ENCODE measurements at places on chromosomes 1 and 21.
A peak's percentile ranks its signal among the peaks of the same experiment; 100 is the strongest.

DNA sequence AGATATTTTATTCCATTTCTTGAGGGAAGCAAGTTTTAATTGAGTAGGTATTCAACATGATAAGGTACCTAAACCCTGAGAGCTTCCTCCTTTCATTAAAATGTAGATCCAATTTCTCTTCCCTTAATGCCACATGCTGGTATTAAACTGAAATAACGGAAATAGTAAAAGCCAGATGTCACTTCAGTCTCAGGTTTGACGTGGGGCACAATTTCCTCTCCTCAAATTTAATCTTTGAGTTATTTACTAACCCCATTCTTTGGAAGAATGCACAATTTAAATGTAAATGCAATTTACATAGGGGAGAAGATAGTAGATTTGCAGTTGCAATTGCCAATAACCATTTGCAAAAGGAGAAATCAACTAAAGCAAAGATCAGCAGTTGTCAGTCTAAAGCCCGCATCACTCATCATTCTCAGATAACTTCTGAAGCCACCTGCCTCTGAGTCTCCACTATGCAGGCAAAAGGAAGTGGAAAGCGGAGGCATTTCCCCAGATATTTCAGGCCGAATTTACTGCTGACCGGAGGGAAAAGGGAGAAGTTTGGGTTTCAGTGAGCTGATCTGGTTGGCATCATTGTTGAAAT lies 2.1 kb upstream of the LEMD1 start:
- DNase-seq = no peak

DNA sequence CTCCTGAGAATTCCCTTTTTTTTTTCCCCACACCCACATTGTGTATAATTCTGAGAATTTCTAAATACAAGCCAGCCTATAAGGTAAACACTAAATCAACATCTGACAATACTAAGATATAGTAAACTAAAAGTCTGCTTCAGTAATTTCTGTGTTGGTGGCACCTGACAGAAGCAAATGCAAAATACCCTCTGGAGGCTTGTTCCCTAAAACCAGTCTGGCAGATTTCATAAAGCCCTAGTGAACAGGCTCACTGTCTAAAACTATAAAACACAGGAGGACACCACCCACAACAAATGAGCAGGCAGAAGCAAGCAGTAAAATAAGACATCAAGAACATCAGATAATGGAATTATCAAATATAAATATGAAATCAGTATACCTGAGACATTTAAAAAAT lies 11.5 kb downstream of the TRIM33 start:
- DNase-seq = no peak

GRCh38 chr21:28781602-28782276 lies 210.9 kb downstream of the LTN1 start:
- DNase-seq = peak; percentile 78

DNA sequence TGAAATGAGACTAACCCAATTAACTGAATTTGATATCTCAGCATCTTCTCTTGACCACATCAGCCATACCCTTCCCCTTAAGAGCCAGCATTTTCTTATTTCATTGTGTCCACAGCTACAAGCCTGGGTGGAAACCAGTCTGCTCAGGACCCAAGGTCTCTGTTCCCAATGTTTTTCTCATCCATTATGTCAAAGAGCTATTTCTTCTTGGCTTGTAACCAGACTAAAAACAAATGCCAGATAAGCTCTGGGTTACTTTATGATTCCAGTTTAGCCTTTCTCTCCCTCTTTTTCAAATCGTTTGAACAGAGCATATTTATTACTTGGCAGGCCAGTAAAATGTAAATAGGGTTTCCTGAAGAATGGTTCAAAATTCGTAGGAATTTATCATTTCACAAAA lies 109.3 kb upstream of the SPATA6 start:
- no peak for DNase-seq

DNA sequence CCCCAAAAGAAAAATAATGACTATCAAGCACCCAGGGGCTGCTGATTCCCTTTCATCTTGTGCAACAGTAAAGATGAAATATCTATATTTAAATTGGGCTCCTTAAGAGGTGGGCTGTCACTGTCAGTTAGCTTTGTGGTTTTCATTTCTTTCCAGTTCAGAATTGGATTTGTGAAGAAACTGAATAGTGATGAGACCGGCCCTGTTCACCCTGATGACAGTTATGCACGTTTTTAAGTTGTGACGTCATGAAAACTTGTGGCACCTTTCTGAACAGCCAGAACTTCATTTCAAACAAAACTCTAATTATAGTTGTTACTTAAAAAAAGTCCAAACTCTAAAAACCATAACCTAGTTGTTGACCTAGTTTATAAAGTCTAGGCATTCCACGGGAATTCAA lies 125.9 kb downstream of the RUNX1 start:
- no peak for DNase-seq

GRCh38 chr1:47651311-47652089 lies 213.7 kb downstream of the FOXD2 start:
- no peak for DNase-seq

DNA sequence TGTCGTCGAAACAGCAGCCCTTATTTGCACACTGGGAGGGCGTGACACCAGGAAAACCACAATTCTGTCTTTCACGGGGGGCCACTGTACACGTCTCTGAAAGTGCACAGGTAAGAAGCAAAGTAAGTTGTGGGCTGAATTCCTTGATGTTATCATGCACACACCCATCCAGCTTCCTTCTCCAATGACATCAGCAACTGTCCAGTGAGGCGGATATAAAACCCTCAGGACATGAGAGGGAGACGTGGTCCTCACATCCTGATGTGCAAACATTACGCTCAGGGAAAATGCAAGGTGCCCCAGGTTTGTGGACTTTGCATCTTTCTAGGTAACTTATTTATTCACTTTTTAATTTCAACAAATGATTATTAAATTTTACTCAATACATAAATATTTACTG lies 3.0 kb downstream of the TFF1 start:
- DNase-seq = no peak

DNA sequence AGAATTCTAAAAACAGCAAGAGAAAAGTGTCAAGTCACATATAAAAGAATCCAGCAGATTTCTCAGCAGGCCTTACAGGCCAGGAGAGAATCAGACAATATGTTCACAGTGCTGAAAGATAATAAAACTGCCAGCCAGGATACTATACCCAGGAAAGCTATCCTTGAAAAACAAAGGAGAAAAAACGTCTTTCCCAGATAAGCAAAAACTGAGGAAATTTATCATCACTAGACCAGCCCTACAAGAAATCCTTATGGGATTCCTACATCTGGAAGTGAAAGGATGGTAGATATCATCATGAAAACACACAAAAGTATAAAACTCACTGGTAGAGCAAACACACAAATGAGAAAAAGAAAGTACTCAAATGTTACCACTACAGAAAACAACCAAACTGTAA lies 25.2 kb upstream of the UTS2 start:
- DNase-seq = no peak

DNA sequence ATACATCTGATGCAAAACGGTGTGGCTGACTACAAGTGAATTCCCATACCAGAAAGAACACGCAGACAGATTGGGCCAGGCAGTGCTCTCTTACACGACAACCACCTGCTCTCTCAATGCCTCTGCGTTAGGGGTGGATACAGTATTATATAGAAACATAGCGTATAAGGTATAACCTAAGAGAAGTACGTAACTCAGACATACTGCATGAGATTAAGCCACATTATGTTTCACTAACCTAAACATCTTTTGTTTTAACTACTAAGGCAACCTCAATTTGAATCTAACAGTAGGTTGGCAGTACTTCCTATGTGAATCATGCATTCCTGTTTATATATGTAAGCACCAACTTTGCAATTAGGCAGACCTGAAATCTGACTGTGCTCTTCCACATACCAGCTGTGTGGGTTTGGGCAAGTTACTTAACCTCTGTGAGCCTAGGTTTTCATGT lies 58.1 kb upstream of the COA6 start:
- DNase-seq = no peak

- no peak for DNase-seq
These were observed 228.3 kb upstream of the ZP4 start for GRCh38 chr1:238119060-238119459.

DNA sequence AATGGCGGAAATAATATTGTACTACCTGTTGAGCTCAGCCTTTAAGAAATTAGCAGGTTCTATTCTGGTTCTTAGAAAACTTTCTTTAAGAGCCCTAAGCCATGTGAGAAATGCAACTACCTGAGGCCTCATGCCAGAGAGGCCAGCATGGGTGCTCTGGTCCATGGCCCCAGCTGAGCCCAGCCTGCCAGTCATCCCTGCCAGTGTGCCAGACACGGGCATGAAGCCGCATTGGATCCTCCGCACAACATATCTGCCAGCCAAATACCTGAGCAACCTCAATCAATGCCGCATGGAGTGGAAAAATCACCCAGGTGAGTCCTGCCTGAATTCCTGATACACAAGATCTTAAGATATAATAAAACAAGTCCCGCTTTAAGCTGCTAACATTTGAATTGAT lies 91.8 kb downstream of the C21orf91 start:
- DNase-seq = no peak

- DNase-seq = no peak
These were observed 44.2 kb downstream of the PTPRU start for GRCh38 chr1:29280409-29281131.

- DNase-seq = no peak
These were observed 214.2 kb downstream of the RERE start for GRCh38 chr1:8603220-8603616.

DNA sequence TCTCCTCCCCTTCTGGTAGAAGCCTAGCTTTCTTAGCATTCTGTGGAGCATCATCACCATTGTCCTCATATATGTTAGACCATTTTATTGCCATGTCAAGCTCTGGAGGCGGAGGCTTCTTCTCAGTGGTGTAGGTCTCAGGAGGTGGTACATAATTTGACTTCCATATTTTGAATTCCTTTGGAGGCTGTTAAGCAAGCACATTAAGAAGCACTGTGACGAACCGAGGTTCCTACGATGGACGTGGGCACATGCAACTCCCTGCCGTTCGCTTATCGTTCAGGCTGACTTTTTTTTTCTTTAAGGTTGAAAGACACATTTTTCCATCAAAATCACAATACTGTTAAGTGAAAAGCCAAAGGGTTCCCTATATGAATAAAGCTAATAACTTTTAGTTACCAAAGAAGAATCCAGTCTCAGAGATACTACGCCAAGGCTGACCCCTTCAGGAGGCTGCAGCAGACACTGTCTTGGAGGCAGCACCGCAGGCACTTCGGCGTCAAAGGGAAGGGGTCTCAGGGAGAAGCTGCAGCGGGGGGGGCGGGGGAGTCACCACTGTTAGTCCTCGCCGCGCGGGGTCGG lies 835 bp downstream of the C1orf52 start:
- DNase-seq = peak; percentile 25

DNA sequence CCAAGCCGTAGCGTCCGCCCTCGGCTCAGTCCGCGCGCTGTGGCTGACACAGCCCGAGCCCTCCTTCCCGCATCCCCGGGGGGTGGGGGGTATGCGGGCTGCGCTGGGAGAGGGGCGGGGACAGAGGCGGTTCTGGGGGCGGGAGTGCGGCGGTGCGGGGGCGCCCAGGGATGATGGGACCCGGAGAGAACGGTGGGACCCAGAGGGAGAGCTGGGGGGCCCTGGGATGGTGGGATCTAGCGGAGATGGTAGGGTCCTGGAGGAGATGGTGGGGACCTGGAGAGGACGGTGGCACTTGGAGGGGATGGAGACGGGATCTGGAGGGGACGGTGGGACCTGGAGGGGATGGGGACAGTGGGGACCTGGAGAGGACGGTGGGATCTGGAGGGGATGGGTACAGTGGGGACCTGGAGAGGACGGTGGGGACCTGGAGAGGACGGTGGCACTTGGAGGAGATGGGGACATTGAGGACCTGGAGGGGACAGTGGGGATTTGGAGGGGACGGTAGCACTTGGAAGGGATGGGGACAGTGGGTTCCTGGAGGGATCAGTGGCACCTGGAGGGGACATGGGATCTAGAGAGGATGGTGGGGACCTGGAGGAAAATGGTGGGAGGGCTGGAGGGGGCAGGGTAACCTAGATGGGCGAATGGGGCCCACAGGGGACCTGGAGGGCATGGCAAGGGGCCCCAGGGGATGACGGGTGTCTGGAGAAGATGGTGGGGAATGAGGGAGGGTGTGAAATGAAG lies 477 bp downstream of the SNAP47 start:
- peak; percentile 35 for DNase-seq

DNA sequence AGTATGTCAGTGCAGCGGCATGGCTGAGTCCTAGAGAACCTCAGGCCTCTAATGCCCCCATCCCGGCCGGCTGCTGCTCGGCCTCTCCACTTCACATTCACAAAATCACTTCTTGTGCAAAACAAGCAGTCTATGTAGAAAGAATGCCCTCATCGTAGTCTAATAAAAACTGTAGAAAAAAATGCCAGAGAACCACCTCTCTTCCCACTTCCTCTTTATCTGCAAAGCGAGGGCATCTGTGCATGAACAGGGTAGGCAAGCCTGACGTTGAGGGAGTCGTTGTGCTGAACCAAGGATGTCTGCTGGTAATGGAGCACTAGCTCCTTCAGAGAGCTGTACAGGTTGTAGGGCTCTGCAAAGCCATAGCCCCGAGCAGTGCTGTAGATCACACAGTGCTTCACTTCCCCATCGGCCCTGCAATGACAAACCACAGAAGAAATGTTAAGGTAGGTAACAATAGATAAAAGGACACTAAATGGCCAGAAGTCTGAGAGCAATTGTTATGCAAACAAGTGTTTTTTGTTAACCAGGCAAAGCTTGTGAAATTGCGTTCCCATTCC lies 88.9 kb downstream of the PIK3R3 start:
- peak; percentile 66 for DNase-seq

GRCh38 chr21:26131554-26131953 lies 39.0 kb downstream of the APP start:
- DNase-seq = no peak

DNA sequence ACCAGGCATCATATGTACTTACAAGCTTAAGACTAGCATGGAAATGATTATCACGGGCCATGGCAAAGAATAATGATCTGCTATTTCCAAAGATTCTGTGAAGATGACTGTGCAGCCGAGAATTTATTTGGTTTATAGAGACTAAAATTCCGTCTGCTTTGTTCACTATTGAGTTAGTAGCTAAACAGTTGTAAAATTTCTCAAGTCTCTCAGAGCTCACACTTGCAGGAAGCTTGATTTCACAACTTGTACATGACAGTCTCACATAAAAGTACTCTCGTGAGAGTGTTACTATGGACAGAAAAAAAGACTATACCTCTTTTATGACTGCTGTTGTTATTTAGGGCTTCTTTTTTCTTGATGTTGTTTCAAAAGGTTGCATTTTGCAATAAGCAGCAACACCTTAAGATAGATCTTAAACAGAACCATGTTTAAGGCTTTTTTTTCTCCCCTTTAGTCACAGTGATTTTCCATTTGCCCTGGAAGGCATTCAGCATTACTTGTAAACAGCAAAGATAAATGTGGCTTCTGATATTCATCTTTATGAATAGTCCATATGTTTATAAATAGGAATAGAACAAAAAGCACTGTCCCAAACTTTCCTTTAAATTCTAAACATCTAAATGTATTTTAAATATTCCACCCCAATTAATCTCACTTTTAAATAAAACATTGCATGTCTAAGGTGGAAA lies 24.8 kb downstream of the ST6GALNAC5 start:
- no peak for DNase-seq

GRCh38 chr1:40988280-40988679 lies 8.8 kb downstream of the CTPS1 start:
- no peak for DNase-seq

- no peak for DNase-seq
These were observed 38.8 kb upstream of the VAMP3 start for GRCh38 chr1:7732331-7732730.

- peak; percentile 75 for DNase-seq
These were observed 10.8 kb downstream of the MINDY1 start for GRCh38 chr1:150995896-150996295.

Data from OCI-M1 (cell line).